ENCODE measurements at places on chromosomes 3 and 15.

DNA sequence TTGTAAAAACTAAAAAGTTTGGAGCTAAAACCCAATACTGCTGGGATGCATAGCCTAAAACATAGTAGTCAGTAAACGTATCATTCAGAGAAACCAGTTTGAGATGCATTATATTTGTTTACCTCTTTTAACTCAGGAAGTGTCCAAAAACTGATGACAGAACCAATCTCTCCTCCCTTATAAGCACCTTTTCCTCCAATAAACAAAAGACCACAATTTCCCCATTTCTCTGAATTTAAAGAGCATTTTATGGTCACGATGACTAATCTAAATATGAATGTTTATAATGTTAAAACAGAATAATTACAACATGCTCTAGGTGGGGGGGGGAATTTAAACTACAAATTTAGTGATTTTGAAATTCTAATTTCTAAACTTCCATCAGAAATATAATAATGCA lies 58.5 kb downstream of the CEP63 start:
- DNase-seq, result no peak

DNA sequence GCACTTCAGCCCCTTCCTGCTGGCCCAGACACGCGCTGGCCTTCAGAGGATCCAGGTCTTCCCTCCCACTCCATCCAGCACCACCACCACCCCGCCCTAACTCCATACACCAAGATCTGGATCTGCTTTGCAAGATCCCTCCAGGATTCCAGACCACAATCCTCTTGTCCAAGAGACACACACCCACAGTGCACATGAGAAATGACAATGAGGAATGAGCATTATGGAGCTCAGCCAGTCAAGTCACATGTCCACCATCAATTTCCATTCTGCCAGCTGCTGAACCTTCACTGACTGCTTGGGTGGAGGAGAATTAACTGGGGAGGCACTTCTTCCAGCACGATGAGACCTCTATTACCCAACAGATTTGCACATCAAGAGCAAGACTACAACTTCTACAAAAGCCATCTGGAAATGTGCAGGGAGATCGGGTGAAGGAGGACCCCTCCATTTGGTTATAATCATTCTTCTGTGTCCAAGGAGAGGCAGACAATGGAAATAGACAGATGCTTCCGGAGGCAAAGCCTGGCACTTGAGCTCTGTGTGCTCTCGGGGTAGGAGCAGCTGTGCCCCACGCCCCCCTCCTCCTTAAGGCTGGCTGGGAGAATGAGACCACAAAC lies 12.3 kb upstream of the SPATA12 start:
- DNase-seq, result peak; percentile 88

GRCh38 chr15:21261396-21261964 lies 178.8 kb downstream of the POTEB3 start:
- DNase-seq, result peak; percentile 13

GRCh38 chr3:124504332-124505059 lies 225.8 kb upstream of the UMPS start:
- DNase-seq, result peak; percentile 90

DNA sequence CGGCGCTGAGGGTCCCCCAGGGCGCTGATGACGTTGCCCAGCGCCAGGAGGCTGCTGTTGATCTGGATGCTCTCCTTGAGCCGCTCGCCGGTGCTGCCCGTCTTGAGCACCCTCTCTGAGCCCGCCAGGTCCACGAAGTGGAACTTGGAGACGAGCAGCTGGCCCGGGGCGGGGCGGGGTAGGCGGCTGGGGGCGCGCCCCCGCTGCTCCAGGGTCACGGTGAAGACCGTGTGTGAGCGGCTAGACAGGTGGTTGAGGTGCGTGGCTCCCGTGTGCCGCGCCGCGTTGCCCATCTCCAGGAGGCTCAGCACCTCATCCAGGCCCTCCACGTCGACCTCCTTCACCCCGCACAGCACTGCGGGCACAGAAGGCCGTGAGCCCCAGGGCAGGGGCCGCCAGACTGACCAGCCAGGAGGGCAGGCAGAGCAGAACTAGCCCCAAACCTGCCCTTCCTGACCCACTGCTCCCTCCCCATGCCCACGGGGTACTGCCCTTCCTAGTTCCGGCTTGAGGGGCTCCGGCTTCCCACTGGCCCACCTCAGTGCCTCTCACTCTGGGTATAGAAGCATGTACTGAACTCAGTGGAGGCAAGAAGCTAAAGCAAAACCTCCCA lies 6.1 kb downstream of the KIF7 start:
- no peak for DNase-seq
